ENCODE measurements at places on chromosomes 4 and X.
A peak's percentile ranks its signal among the peaks of the same experiment; 100 is the strongest.

DNA sequence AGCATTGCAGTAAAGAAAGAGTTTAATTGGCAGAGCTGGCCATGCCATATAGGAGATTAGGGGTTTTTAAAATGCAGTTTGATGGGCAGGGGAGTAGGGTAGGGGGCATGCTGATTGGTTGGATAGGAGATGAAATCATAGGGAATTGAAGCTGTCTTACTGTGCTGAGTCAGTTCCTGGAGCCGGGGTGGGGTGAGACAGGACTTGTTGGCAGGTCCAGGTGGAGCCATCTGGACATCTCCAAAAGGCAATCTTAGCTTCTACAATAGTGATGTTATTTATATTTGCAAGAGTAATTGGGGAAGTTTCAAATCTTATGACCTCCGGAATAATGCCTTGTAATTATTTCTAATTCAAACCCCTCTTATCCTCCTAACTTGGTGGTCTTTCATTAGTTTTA, 32.4 kb upstream of the PGM2 start:
- no peak for DNase-seq

DNA sequence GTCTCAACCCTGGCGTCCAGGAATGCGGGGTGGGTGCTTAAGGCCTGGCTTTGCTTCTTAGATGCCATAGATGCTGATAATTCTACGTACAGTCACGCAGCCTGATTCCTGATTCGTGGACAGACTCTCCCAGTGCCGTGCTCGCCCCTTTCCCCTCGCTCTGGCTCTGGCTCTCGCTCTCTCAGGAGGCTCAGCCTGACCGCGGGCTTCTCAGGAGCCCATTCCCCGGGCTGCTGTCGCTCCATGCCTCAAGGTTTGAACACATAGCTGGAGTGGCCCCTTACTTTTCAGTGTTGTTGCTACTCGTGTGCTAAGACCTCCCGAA, 59.2 kb upstream of the ZC4H2 start:
- no peak for DNase-seq

- DNase-seq, result no peak
Measured at GRCh38 chr4:166625018-166625637, 609.2 kb downstream of the SPOCK3 start.

DNA sequence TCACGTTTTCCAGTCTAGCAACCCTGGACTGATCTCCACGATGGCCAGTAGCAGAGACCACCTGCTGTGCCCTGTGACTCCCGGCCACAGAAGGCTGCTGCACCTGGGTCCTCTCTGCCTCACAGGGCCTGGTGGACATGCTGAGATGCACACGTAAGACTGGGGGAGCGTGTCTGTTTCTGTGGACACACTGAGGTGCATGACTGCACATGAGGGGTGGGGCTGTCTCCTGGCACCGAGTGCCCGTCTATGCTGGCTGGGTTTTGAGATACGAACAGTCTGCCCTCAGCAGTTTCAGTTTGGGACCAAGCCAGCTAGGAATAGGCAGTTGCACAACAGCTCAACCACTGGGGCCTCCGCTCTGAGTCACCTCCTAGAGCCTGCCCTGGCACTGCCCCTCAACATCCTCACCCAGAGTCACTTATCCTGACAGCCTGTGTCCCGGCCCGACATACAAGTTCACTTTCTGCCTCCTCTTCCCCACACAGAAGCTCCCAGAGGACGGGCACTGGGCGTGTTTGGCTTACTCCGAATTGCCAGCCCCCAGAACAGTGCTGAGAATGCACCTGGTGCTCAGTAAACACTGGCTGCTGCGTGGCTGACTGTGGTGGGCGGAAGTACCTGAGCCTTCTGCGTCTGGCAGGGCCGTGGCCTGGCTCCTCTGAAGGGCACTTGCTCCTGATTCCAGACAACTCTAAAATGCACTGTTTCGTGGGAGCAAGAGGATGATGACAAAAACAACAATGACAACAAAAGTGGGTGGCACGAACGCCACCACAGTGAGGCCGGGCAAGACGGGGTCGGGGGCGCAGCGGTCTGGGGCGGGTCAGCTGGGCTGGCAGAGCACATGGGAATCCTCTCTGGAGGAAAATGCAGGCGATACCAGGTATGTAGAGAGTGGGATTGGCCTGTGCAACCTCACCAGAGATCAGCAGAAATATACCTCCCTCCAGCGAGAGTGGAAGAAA, 30.9 kb downstream of the RNF212 start:
- peak; percentile 61 for DNase-seq

- DNase-seq, result no peak
Measured at GRCh38 chrX:6778544-6779503, 243.9 kb upstream of the VCX3A start.

GRCh38 chr4:6940744-6941137, 31.1 kb downstream of the TBC1D14 start:
- no peak for DNase-seq
